CD4-positive, alpha-beta T cell (primary cell): ENCODE measurements at places on chromosomes 7 and 10.

DNA sequence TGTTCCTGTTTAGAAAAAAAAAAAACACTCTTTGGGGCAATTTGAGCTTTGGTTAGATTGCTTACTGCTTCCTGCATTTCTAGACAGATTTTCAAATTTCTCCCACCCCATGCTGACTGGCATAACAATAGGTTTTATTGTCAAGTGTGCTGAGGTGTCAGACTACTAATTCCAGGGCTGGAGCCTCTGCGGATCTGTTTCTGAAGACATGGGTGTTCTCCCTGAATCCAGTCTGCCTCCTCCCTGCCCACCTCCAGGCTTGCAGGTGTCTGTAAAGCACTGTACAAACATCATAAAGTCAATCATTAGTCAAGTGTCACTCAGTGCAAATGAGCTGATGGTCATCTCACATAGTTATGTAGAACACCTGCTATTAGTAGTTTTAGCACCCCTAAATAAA lies 292.4 kb downstream of the GATA3 start:
- DNase-seq = no peak

DNA sequence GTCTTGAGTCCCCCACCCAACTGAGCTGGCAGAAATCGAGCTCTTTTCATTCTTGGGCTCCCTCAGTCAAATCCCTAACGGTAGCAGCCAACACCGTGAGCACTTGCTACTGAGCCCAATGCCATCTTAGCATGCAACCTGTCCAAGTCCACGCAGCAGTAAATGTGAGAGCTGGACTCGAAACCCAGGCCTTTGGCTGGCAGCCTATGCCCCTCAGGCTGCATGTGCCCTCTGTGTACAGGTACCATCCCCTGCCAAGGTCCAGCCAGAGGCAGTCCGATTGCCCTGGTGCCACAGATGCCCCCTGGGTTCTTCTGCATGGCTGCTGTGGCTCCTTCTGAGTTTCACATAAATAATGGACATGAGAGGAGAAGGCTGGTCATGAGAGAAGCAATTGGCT lies 1.2 kb upstream of the TMEM273 start:
- no peak for DNase-seq

- no peak for DNase-seq
Measured at GRCh38 chr7:106806556-106806955, 58.5 kb upstream of the PIK3CG start.

- DNase-seq = no peak
Measured at GRCh38 chr7:41779918-41780317, 77.0 kb upstream of the INHBA start.

- DNase-seq = no peak
Measured at GRCh38 chr7:73830681-73831583, at the start of gene CLDN4. Gene CLDN4, plus strand, starts transcription at chr7:73830996. Its CDS starts 206 bp downstream, at chr7:73831202.

DNA sequence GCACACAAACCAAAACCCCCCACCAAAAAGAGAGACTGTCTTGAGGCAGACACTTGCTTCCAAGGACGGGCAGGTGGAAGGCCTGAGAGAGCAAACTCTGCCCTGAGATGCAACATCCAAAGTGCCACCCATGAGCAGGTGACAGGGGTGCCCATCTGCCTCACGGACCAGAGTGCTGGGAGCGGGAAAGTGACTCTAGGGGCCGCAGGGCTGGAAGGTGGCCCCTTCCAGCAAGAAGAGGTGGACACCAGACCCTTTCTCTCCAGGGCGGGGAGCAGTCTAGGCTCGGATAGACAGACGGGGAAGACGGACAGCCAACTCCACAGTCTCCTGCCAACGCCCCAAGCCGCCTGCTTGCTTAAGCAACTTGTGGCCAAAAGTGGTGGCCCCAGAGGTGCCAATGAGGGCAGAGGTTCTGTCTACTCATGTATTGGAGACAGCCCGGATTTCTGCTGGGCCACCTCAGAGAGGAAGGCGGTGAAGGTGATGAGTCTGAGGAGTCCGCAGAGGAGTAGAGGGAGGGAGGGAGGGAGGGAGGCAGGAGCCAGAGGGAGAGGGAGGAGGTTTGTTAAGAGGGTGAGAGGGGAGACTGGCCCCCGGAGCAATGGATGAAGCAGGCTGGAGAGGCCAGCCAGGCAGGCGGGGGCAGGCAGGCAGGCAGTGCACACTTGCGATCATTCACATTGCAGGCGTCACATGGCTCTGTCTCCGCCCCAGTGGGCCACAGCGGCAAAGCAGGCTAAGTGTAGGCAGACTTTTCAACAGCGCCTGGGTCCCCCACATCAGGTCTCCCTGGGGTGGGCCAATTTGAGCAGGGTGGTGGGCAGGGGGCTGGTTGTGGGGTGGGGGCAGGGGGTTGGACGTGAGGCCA lies 65.6 kb downstream of the SLC29A4 start:
- no peak for DNase-seq

DNA sequence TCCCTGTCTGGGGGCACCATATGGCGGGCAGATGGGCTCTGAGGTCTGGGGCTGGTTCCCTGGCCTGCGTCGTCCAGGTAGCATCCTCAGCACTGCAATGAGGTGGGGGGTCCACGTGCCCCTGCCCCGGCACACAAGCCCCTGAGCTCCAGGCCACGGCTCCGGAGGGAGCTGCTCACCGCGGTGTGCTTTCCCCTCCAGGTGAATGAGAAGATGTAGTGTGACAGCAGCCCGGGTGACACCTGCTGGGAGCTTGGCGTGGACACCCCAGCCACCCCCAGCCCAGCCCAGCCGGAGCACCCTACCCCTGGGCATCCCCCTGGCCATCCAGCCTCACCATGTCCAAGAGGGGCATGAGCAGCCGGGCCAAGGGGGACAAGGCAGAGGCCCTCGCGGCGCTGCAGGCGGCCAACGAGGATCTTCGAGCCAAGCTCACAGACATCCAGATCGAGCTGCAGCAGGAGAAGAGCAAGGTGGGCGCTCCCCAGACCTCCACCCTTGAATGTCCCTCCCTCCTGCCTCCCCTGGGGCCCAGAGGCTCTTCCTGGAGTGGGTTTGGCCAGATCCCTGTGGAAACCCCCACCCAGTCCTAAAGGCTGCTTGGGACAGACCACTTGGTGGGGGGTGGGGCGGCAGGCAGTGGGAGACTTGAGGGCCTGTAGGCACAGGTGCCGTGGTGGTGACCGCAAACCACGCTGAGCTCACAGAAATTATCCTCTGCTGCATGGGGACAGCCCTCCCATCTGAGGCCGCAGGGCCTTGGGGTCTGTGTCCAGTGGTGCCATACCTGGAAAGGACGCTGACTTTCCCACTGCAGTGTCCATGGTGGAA lies 38.9 kb downstream of the JAKMIP3 start:
- no peak for DNase-seq

DNA sequence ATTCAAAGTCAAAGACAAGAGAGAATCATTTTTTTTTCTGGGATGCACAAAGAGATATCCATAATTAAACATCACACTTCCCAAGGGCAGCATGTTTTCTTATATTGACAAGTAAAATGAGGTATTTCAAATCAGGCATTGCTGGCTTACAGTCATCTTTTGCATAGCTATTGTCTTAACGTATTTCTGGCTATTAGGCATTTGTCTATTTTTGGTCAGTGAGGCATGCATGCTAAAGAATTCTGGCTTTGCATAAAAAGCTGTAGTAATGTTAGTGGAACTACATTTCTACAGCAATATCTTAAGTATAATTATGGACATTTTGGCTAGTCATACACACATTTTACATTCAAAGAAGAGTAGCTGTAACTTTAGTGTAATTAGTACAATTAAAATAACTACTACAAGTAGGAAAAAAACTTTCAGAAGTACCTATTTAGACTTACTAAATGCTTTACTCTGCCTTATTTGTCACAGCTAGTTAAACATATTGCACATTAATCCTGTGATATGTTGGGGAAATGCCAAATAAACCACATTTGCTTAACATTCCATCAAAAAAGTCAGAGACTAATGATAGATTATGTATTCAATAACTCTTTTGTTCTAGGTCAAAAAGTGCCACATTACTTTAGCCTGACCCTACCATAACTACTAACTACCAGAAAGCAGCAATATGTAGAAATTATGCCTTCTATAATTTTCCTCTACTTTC lies 76.4 kb downstream of the RELN start:
- no peak for DNase-seq

- no peak for DNase-seq
Measured at GRCh38 chr10:76315240-76315639, 883.8 kb downstream of the LRMDA start.

DNA sequence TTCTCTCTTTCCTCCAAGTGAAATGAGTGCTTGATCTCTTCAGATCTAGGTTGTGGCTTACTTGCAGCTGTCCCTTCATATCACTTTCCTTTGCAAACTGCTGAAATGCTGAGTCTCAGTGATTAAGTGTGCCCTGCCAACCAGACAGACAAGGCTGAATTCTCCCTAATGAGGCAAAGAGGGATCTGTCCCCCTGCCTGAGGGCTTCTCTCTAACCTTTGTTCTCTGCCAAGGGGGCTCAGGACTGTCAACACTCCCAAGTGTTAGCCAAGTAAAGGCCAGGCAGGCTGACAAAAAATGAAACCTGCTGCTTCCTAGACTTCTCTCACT lies at the start of gene MSS51:
Gene MSS51 (minus strand): TSS at position 24 of the 330 bp plus-strand sequence. CDS start 5,277 bp downstream, outside the sequence.
- DNase-seq = no peak

DNA sequence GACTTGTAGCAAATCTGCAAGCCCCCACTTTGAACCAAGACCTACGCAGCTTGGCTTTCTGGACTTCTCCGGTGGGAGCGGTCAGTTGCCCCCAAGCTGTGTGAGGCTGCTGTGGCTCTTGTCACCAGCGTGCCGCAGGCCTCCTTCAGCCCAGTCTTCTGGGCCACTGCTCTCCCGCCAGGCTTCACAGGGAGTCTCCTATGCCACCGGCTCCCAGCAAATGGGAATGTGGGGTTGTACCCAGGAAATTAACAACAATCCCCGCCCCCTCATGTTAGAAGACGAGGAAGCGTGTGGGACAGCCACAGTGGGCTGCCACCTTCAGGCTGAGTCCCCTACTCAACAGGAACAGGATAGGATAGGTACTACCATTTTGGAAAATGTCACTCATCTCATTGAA lies 4.2 kb downstream of the WDR86 start:
- no peak for DNase-seq

- DNase-seq = no peak
Measured at GRCh38 chr7:114854369-114854768, 67.5 kb upstream of the MDFIC start.

DNA sequence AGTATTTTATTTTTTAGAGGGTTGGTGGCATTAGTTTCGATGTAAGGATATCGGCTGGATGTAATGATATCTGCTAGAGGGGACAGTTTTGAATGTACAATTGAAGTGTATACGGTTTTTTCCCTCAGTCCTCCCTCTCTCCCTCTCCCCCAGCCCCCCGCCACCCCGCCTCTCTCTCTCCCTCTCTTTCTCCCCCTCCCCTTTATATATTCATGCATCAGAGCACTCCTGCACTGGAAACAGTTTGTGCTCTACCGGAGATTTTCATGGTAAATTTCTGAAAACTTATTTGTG lies 1.6 kb downstream of the GLCCI1 start:
- DNase-seq = no peak

- no peak for DNase-seq
Measured at GRCh38 chr10:96313344-96313743, 9.1 kb downstream of the DNTT start.

- peak; percentile 52 for DNase-seq
Measured at GRCh38 chr7:16071246-16071857, 350.0 kb downstream of the CRPPA start.

GRCh38 chr7:97845622-97846203 lies 26.5 kb downstream of the ASNS start:
- no peak for DNase-seq

- DNase-seq = peak; percentile 47
Measured at GRCh38 chr10:7035126-7035761, 375.6 kb downstream of the SFMBT2 start.

DNA sequence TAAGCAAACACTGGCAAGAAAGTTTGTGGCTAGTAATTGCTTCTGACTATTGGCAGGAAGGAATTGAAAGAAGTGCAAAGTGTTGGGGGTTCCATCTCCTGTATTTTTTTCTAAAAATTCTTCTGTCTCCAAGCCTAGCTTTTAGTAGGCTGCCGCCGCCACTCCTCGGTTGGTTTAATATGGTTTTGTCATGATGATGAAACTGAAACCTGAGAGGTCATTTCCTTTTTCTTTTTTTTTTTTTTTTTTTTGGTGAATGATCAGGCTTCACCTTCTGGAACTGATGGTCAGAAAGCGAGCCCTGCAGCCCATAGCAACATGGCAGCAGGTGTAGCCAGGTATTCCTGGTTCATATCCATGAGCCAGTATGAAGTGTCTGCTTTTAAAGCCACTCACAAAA lies 75.3 kb upstream of the AGBL3 start:
- DNase-seq = no peak

DNA sequence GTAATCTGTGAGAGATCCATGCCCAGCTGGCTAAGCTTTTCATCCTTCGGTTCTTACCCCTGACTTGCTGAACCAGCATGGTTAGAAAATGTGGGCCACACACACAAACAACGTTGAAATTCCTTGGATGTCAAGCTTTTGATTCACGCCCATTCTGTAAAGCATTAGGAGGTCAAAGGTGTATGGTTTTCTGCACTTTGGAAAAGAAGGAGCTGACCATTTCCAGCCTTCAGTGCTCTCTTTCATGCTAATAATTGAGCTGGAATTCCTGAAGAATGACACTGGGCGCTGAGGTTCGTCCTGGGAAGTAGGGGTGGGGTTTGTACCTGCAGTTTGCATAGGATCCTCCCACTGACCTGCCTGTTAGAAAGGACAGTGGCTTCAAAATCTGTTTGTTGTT lies 23.1 kb downstream of the KLF6 start:
- no peak for DNase-seq

DNA sequence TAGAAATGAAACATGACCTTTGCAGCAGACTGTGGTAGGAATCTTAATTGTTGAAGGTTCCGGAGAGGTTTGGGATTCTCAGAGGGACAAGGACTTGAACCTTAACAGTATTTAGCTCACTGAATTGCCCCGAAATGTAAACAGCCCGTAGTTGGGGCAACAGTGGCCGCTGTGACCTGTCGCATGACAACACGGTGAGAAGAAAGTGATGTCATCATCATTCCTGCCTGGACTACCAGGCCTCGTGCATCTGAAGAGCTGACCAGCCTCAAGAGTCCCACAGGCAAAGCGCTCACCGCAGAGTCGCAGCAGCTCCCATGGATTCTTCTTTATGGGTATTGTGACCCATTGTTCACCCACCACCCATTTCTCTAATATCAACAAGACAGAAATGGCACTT lies 250.6 kb downstream of the KLF6 start:
- no peak for DNase-seq
